OCI-LY7 (cell line): ENCODE measurements at places on chromosomes 1 and 21. TPM values are rescaled to one million over a fixed set of nuclear protein-coding genes. Genes with fewer than 3 reads are reported as not detected.

DNA sequence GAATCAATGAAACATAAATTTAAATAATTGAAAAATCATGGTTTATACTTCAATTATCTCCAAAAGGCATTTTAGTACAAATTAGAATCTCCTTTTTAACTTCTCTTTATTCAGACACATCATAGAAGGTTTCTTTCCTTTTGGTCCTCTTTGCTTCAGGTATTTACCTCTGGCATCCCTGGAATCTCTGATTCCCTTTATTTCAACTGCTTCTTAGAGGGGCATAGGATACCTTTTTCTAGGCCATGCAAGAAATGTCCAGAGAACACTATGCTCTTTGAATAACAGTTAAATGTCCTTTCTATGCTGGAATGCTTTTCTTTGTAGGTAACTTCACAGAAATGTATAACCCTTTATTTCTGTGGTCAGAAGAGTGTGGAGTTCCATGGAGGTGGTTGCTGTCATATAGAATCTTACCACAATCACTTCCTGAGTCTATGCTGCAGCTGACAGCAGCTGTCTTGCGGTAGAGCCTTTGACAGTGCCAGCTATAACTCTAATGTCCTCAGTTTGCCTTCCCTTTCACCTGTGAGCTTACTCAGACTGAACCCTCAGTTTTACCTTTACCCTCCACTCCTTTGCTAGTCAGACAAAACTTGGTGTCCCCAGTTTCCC lies 8.6 kb downstream of the LAMC2 start:
- DNase-seq: no peak

DNA sequence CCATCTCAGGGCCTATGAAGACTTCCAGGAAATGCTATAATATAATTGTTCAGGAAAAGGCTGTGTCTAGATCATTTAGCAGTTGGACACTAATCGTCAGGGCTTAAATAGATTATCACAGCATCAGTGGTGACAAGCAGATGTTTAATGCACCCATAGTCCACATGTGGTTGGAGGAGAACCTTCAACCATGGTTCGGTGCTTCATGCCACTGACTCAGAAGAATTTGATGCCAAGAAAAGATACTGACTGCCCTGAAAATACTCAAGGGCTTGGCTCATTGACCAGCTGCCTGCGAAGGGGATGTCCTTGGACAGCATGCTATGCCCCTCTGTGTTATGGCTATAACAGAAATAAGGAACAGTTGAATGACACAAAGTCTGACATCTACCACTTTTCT lies 175.7 kb downstream of the HHIPL2 start:
- no peak for DNase-seq

GRCh38 chr1:95935719-95936118 lies 701.7 kb downstream of the RWDD3 start:
- DNase-seq: no peak

- DNase-seq: no peak
These were observed 21.2 kb upstream of the APOBEC4 start for GRCh38 chr1:183674339-183674738.

- no peak for DNase-seq
These were observed 221.1 kb downstream of the NPHP4 start for GRCh38 chr1:5770981-5771765.

GRCh38 chr1:11515368-11516300 lies 36.7 kb downstream of the DISP3 start:
- no peak for DNase-seq

DNA sequence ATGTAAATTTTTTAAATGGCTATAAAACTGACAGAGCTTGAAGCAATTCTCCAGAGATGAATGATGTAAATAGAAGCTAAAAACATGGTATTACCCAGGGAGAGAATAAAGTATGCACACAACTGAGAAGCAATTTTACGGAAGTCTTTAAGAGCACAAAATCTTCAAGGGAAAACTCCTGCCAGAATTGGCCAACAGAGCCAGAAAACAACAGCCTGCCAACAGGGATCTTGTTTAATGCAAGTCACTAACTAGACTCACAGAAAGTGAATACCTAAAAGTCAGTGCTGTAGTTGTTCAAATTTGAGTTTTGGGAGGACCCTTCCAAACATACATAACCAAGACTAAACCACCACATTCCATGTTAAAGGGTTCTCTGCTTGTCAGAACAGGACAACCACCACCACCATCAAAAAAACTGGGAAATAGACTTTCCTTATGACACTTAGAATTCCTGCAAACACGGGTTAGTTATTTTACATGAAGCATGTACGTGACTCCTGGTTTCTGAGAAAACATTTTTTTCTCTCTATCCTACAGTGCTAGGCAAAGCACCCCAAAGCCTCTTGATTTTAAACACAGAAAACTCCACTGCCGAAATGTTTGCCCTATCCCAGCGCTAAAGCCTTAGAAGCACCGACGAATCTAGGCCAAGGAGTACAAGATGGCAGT lies 1.6 kb downstream of the EPS15 start:
- peak; percentile 25 for DNase-seq

GRCh38 chr21:33848249-33848953 lies 67.2 kb downstream of the ATP5PO start:
- peak; percentile 14 for DNase-seq

DNA sequence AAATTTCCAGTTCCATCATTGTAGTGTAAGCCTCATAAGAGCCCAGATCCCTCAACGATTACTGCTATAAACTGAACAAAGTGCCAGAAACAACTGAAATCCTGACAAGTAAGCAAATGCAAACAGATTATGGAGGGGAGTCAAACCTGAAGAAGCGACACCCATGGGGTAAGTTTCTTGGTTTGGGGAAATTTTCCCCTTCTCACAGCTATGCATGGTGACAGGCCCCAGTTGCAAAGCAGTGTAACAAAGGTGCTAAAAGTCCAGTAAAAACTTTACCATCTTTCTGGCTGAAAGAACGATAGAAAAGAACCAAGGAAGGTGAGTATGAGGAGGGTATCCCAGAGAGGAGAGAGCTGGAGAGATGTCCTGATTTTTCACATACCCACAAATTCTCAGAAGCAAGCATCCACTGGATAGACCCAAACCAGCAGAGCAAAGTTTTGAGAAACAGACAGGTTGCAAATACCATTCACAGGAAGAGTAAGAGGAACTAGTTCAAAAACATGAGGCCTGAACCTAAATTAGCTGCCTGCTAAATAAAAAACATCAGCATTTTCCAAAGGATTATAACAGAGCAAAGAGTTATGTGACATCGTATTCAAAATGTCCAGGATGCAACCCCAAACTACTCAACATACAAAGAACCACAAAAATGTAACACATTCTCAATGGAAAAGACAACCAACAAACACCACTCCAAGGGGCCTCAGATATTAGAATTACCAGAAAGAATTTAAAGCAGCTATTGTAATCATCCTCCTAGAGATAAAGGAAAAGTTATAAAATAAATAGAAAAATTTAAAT lies 14.5 kb downstream of the SCYL3 start:
- peak; percentile 9 for DNase-seq

DNA sequence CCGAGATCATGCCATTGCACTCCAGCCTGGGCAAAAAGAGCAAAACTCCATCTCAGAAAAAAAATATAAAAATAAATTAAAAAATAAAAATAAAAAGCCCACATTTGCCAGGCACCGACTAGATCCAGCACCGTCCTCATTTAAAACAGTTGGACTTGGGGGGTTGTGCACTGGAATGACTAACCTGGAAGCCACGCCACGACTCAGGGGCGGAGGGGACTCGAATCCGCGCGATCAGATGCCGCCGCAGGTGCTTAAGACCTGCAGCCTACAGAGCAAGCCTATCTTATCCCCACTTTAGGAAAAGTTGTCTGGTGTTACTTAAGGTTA lies 38.5 kb downstream of the ZBTB8OS start:
- no peak for DNase-seq

- DNase-seq: no peak
These were observed 3.7 kb upstream of the ACTRT2 start for GRCh38 chr1:3017440-3018050.

DNA sequence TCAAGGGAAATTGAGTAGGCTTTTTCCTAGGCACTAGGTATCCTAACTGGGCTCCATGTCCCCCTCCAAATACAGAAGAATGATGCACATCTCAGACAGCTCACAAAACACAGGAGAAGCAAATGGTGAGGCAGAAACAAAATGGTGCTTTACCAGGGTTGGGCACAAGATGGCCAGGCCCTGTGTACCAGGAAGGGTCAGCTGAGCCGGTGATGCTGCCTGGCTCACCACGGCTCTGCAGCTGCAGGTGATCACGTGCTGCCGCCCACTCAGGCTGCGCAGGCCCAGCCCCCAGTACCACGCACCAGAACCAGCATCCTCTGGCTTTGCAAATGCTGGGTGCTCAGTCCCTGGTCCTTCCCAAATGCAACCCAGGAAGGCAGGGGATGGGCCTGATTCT lies 993 bp upstream of the DSCAM start:
- no peak for DNase-seq

DNA sequence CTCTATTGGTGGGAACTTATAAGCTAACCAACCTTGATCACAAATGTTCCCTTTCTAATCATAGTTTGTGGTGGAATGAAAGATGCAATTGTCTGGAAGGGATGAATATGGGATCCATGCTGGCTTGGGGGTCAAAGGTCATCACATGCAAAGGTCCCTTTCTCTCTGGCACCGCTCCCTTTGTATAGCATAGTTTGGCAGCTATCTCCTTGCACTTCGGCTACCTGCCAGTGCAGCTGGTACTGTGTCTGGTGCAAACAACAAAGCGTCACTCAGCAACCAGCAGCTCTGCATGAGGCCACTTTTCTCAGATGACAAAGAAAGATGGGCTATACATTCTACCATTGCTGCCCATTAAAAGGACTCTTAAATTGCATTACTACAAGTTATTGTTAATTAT lies 188.2 kb upstream of the NFIA start:
- no peak for DNase-seq

DNA sequence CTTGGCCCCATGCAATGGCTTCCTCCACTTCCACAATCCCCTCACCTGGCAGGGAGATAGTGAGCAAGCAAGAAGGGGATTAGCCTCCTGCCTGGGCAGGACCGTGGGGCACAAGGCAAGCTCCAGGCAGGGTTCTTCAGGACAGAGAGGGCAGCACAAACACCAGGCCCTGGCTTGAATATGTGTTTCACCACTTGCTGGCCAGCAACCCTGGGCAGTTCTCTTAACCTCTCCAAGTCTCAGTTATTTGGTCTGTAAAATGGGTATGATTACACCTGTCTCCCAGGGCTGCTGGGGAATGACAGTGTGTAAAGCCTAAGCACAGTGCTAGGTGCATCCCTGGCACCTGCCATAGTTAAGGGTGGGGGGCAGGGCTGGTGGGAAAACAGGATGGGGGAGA lies 31.9 kb downstream of the H3-3A start:
- no peak for DNase-seq

GRCh38 chr1:203063287-203063686 lies 22.5 kb downstream of the MYOG start:
- no peak for DNase-seq

The PLCH2 gene
- 1.0 and 1.4 TPM in 2 replicates for total RNA-seq

The ADCY10 gene
- total RNA-seq: 0.15 TPM in 1 of 2 replicates, not detected in the other

The SDC3 gene
- 0.50 TPM in 1 of 2 replicates, not detected in the other for total RNA-seq

The LPAR3 gene
- not detected in 2 replicates for total RNA-seq

The OR2T35 gene
- not detected in 2 replicates for total RNA-seq

The COL9A2 gene
- total RNA-seq: 19.3 and 21.4 TPM in 2 replicates

The PTGFRN gene
- total RNA-seq: not detected in 2 replicates

The OR2AK2 gene
- total RNA-seq: not detected in 2 replicates

The KCNA3 gene
- total RNA-seq: 43.6 and 54.5 TPM in 2 replicates

The SHE gene
- not detected in 2 replicates for total RNA-seq
